Stimulated activated CD4-positive, alpha-beta T cell treated with anti-CD3 and anti-CD28 coated beads, Interleukin-15, amount 100 ng/mL, for 1 hour (primary cell): ENCODE measurements at places on chromosomes 2 and 18.

- DNase-seq = no peak
Observed at GRCh38 chr18:5142859-5143258, 54.2 kb downstream of the AKAIN1 start.

DNA sequence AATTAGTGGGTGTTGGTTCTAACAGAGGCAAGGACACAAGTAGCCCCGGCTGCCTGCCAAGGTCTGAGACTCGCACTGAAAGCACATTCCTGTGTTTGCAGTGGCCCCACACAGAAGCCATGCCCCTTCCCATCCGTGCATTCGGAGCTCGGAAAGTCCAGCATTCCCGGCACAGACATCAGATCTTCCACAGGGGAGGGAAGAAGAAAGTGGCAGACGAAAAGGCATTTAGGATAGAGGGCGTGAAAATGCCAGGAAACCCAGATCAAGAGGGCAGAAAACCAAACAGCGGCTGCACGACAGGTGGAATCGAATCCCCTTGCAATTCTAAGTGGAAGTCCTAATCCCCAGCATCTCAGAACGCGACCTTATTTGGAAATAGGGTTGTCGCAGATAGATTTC, 105.5 kb upstream of the ASB18 start:
- no peak for DNase-seq

DNA sequence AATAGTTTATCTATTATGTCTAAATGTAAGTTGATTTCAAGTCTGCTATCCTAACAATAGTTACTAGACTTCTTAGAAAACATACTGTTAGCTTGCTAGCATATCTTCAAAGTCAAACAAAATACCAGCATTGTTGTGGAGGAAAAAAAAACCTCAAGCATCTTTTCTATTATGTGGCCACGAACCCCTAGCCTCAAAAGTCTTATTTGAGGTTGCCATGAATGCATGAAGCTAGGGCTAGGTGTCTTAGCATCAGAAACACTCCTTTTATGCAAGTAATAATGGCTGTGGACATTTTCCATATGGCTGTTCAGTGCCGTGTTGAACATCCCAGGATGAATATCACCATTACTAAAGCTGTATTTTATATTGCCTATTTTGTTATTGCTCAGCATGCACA, 86.6 kb upstream of the OTX1 start:
- no peak for DNase-seq

GRCh38 chr2:189933041-189933440, 129.5 kb downstream of the MSTN start:
- no peak for DNase-seq

DNA sequence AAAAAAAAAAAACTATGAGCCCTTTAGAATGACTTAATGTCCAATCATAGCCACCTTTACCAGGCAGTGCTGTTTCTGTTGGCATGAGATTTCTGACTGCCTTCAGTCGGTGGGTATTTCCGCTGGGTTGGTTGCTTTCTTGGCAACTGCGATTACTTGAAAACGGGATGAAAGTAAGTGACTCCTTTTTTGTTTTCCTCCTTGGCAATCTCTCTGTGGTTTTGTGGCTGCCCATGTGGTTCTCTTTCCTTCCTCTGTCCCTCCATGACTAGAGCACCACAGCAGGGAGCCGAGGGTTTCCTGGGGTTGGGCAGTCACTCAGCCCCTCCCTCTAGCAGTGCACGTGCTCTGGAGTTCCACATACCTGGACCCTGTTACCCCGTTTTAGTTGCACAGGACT, 112.1 kb downstream of the KLHL29 start:
- DNase-seq = no peak

DNA sequence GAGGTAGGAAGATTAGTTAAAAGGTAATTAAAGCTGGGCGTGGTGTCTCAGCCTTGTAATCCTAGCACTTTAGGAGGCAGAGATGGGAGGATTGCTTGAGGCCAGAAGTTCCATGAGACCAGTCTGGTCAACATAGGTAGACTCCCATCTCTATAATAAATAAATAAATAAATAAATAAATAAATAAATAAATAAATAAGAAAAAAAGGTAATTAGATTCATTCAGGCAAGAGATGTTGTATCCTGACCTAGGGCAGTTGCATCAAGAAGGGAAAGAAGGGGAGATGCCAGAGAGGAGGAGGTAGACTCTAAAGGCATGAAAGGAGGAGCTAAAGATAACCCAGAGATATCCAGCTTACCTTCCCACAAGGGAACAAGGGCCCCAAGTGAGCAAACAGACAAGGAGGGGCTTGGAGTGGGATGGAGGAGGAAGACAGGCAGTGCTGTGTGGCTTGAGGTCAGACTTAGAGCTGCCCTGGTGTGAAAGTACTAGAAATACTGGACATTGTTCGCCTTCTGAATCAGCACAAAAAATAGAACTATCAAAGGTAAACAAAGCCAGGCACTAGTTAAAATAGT, 7.4 kb upstream of the RAB1A start:
- DNase-seq = no peak

- DNase-seq = no peak
Observed at GRCh38 chr2:239257511-239257937, 143.3 kb downstream of the HDAC4 start.

GRCh38 chr2:56682397-56682760, 498.6 kb downstream of the CCDC85A start:
- DNase-seq = no peak

DNA sequence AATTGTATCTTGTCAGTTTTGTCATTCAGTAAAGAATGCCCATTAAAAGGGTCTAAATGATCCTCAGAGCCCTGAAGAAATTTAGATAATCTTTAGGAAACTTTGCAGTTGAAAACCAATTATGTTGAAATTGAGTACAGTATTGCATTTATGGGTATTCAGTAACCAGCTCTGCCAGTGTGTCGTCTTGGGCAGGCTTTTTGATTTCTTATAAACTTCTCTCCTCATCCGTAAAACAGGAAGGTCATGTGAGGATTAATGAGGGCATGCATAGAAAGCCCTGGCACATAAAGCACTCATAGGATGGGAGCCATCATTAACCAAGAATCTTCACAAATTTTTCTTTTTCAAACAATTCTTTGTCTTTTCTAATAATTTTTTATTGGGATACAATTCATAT, 14.8 kb downstream of the PNO1 start:
- DNase-seq = no peak

DNA sequence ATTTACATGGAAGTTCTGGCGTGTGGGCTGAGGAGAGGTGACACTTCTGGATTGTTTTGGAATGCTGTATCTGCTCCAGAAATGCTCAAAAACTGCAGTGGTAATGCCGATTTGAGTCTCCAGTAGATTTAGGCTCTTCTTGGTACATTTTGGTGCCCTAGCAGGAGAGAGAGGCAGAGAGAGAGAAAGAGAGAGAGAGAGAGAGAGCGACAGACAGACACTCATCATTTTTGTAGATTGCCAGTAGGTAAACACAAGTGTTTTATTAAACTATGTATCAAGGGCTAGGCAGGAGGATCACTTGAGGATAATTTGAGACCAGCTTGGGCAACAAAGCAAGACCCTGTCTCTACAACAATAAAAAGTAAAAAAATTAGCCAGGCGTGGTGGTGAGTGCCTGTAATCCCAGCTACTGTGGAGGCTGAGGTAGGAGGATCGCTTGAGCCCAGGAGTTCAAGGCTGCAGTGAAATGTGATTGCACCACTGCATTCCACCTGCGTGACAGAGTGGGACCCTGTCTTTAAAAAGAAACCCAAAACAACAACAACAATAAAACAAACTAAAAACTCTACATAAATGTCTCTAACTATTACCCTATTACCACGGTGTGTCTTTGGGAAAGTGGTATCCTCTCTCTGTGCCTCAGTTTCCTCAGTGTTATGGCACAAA, 60.2 kb downstream of the GATA6 start:
- no peak for DNase-seq

DNA sequence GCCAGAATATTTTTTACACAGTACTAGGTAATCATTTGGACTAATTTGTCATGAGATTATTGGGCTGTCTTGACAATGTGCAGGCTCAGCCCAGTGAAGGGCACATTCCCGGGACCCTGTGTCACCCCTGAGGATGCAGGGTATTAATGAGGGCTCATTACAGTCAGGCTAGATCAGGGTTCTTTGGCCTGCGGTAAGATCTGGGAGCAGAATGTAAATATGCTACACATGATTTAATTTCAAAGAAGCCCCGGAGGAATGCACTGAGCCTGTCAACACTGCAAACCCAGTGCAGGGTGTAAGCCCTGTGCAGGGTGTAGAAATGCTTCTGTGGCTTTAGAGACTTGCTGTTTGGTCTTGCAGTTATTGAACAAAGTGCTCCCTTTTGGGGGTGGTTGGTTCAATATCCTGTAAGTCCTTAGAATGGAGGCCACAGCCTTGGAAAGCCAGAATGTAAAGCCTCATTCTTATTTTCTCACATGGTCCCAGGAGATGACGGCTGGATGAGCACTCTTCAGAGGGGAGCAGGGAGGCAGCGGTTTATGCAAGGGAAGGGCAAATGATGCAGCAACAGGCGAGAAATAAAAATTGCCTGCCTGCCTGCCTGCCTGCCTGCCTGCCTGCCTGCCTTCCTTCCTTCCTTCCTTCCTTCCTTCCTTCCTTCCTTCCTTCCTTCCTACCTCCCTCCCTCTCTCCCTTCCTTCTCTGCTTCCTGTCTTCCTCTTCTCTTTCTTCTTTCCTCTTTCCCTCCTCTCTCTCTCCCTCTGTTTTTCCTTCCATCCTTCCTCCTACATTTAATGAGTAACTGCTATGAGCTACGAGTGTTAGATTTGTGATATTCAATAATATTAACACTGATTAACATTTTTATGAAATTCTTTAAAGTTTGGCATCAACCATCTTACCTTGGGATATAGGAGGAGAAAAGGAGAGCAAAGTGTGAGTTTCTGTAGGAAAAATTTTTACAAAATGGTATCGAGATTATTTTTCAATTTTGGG, 148.8 kb downstream of the VAPA start:
- no peak for DNase-seq

GRCh38 chr2:8571792-8572499, 109.9 kb upstream of the ID2 start:
- no peak for DNase-seq

- no peak for DNase-seq
Observed at GRCh38 chr2:237873897-237874551, 14.6 kb downstream of the RAMP1 start.

DNA sequence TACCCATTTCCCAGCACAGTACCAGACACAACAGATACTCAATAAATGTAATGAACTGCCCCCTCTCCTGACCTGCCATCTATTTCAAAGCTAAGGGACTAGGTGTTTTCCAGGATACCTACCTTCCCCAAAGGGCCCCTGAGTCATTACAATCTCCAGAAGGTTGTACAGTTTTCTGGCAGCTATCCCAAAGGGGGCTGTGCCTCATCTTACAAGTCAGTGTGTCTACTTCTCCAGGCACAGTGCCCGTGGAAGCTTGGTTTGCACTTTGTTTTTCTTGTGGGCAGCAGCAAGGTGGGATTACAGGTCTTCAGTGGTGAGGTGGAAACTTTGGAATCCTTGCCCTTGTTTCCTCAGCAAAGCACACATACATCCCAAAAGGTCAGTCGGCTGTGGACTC, 62.8 kb upstream of the CYP26B1 start:
- DNase-seq = no peak

GRCh38 chr18:11864471-11864870, 13.3 kb downstream of the CHMP1B start:
- DNase-seq = no peak

GRCh38 chr18:44744161-44745121, 63.8 kb downstream of the SETBP1 start:
- no peak for DNase-seq
